ENCODE measurements at places on chromosomes 3 and 15.

DNA sequence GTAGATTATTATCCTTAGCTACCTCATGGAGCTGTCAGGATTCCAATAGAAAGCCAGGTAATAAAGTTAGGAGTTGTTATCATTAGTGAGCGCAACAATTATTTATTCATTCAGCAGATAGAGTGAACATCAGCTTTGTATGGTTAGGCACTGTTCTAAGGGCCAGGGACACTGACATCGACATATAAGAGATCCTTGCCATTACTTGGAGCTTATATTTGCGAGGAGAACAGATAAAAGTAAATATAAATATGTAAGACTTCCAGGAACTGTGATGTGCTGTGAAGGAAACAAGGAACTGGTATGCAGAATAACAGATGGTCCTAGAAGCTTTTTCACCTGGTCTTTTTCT lies 473 bp downstream of the LSM3 start:
- DNase-seq: no peak

DNA sequence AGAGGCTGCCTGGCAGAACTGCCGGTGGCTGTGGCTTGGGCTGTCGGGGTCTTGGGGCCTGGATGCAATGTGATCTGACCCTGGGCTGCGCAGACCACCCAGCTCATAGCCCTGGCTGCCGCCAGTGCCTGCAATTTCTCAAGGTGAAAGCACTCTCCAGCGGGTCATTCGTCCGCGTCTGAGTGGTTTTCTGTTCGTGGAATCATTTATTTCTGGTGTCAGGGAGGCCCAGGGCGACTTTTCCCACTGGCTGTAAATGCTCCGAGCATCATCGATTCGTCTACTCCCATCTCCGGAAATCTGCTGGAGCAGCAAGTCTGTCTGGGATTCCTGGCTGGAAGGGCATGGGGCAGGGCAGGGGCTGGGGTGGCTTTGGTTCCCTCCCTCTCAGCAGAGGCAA lies 40.6 kb upstream of the ADPGK start:
- no peak for DNase-seq

DNA sequence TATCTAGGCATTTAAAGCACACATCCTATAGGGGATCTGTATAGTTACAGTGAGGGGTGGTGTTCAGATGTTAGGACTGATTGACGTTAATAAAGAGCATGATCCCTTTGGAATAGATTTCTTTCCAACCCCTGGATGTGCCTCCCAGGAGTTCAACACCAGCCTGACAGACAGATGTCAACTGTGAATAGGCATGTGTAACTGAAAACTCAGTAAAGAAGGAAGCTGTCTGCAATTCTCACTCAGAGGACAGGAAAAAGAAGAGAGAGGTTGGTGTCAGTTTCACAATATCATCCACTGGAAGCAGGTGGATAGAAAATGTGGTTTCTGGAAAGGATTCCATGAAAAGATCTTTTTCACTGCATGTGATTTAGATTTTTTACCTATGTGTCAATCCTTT lies 396.3 kb downstream of the NSUN3 start:
- DNase-seq: no peak

GRCh38 chr3:130671545-130672312 lies 74.9 kb downstream of the PIK3R4 start:
- DNase-seq: no peak

- no peak for DNase-seq
Observed at GRCh38 chr3:115695090-115695489, 71.8 kb downstream of the GAP43 start.

GRCh38 chr3:128497305-128498126 lies 4.5 kb upstream of the GATA2 start:
- peak; percentile 57 for DNase-seq

GRCh38 chr3:13710251-13710650 lies 161.3 kb downstream of the FBLN2 start:
- no peak for DNase-seq

Measured in T1000 (cell line).